Stimulated activated CD4-positive, alpha-beta T cell treated with anti-CD3 and anti-CD28 coated beads, Interleukin-4, amount 100 ng/mL, for 1 hour (primary cell): ENCODE measurements at places on chromosomes 6 and 20.

GRCh38 chr6:33868141-33868540, 64.3 kb upstream of the MLN start:
- DNase-seq: no peak

DNA sequence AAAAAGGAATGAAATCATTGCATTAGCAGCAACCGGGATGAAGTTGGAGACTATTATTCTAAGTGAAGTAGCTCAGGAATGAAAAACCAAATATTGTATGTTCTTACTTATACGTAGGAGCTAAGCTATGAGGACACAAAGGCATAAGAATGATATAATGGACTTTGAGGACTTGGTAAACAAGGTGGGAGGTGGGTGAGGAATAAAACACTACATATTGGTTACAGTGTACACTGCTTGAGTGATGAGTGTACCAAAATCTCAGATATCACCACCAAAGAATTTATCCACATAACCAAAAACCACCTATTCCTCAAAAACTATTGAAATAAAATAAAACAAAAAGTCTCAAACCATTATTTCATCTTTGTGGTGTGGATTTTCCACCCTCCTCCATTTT, 593.5 kb downstream of the TENT5A start:
- no peak for DNase-seq

- DNase-seq: no peak
Observed at GRCh38 chr20:2703716-2704475, 11.3 kb downstream of the EBF4 start.

- no peak for DNase-seq
Observed at GRCh38 chr6:105678516-105678915, 275.6 kb upstream of the PREP start.

GRCh38 chr6:84282550-84282949, 55.1 kb upstream of the CEP162 start:
- no peak for DNase-seq

- no peak for DNase-seq
Observed at GRCh38 chr6:3836566-3836965, 12.6 kb upstream of the FAM50B start.

DNA sequence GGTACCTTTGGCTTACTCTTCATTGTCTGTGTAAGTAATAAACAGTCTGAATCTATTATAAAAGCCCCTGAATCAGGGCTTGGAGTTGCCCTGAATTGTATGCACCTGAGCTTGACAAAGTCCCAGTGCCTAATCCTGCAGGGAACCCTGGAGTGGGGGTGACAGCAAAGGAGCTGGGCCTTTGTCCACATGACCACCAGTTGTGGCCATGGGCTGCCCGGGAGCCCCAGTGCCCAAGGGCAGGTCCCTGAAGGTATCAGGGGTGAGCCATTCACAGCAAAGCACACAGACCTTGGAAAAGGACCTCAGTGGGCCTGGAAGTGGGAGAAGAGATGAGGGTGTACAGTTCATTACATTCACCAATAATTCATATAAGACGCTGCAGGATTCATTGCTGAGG, 94.2 kb downstream of the BANF2 start:
- DNase-seq: no peak

GRCh38 chr6:155106456-155107115, 111.5 kb downstream of the TIAM2 start:
- no peak for DNase-seq

GRCh38 chr6:27230758-27231111, 16.8 kb upstream of the PRSS16 start:
- no peak for DNase-seq

GRCh38 chr6:156842598-156843250, 65.5 kb downstream of the ARID1B start:
- no peak for DNase-seq

- no peak for DNase-seq
Observed at GRCh38 chr6:12578751-12579150, 137.8 kb upstream of the PHACTR1 start.
